ENCODE measurements at places on chromosomes 2 and 18.

DNA sequence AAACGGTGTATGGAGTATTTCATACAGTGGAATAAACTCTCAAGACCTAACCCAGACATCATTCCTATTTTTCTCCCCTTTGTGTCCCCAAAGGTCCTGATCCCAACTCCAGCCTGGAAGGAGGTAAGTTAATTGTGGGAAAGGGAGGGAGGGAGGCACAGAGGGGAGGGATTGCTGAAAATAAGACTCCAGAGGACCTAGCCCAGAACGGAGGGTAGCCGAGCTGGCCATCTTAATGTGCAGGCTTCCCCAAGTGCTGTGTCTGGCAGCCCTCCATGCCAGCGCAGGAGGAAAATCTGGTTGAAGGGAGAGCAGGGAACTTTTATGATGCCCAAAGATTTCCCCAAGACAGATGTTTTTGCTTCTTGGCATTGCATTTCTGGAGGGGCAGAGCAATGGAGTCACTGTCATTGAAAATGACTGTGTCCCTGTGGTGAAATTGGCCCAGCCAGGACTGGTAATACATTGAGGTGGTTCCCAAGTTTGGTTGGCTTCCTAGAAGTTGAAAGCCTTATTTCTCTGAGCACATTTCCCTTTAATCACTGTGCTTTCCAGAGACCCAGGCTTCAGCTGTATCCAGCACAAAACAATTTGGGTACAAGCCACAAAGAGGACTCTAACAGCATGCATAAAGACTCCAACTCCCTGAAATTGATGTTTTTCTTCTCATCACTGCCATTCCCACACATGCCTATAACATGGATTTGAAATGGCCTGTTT, 202.7 kb downstream of the AGPS start:
- no peak for DNase-seq

GRCh38 chr18:76203552-76203951, 291.5 kb downstream of the ZNF516 start:
- no peak for DNase-seq

DNA sequence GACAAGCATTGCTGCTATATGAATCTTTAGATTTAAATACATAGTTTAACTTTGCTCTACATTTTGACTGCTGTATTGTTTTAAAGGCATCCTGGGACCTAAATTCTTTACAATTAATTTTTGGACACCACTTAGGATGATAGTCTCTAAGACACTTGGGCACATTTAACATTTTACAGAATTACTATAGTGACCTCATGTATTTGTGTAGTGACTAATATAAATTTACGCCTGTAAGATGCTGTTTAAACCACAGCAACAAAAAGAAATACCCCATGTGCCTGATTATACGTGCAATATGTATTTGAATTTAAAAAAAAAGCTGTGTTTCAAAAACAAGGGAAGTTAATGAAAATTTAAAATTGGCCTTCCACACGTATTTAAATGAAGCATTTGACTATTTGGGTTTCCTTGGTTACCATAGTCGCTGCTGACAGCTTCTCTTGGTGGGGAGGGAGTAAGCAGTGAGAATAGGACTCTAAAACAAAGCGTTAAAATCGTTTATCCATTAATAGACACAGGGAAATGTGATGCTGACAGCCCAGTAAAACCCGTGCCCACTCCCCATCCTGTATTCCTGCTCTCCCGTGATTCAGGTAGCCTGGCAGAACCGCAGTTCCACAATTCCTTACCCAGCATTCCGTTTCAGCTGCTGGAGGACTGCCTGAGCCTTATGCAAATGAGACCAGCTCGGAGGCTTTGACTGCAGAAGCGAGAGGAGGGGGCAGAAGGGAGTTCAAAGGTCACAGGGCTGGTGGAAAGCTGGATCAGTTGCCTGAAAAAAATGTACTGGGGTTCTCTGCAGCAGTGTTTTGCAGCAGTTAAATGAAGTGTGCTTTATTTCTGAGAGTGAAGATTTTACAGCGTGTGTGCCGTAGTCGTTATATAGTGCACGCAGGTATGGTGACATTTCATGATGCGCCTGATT, 104.3 kb downstream of the CSRNP3 start:
- no peak for DNase-seq

GRCh38 chr2:217808326-217808725, 194.5 kb downstream of the TNS1 start:
- DNase-seq: no peak

DNA sequence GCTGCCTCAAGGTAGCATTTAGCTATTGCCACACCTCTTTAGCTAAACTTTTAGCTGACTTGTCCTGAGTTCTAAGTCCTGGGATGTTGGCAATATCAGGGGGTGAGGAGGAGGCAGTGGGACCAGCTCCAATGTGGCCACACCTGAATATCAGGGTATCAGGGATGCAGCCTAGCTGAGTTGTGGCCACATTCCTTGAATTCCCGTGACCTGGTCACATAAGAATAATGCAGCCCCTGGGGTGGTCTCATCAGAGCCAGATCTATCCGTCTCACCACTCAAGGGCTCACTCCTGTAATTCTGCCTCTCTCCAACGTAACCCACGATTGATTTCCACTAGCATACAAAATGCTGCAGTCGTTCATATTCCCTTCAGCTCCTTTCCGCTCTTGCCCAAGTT, 11.6 kb upstream of the TAF1B start:
- DNase-seq: no peak

- no peak for DNase-seq
Measured at GRCh38 chr2:160402501-160402900, 91.1 kb downstream of the RBMS1 start.

DNA sequence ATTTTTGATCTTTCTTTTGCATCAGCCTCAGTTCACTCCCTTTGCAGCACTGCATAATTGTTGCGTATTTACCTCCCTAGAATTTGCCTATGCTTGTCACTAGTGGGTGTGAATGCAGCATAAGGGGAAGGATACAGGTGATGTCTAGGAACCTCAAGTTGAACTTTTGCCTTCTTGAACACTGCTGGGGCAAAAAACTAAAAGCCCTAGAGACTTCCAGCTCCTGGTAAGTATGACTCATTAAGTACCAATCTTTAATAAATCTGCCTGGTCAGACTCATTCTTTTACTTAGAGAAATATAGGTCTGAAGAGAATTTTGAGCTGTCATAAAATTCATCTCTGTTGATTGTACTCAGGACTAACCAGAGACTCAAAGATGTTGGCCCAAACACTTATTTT, 547.3 kb upstream of the FANCL start:
- no peak for DNase-seq

DNA sequence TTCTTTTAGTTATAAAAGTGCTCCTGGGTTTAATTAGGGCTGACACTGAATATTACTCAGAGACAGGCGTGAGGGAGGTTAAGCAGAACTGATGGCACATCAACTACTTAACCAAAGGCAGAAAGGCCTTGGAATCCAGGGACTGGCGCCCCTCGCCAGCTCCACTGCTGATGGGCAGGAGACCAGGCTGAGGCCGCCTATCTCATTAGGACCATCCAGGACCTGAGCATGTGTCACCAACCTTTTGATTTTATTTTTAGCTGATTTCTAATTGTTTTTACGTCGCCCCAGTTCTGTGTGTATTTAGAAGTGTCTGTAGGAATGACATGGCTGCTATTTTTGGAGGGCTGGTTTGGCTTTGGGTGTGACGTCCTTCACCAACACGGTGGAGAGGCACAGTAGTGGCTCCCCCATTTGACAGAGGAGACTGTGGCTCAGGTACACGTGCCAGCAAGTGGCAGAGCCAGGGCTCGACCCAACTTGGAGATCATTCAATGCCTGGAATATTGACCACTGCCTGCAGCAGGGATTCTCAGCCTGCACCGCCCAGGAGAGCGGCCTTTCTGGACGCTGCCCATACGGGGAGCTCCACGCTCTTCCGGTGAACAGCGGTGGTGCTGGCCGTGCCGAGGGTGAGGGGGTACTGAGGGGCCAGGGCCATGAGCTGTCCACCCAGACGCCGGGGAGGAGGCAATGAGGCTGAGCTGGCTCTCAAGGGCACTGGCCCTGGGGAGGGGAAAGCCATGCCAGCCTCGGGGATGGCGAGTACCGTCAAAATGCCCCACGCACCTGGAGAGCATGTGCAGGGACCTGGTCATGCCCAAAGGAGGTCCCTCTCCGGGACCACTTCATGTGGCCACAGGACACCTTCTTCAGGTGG, 205.7 kb downstream of the ASB1 start:
- no peak for DNase-seq

GRCh38 chr2:23122681-23123215, 262.2 kb upstream of the KLHL29 start:
- DNase-seq: no peak

GRCh38 chr2:217666338-217666737, 336.5 kb downstream of the TNS1 start:
- no peak for DNase-seq

DNA sequence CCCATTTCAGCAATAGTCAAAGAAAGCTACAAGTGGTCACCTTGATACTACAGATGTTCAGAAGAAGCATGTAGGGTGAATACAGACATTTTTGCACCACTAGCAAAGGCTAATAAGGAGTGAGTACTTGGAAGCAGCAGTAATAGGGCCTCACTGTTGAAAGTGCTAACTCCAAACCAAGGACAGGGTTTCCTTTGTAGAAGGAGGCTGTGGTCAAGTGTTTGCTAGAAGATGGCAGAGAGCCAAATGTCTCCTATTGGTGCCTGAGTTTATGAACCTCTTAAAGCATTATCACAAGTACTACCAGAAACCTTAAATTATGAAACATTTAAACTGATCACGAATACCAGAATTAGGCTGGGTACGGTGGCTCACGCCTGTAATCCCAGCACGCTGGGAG, 308.1 kb downstream of the ZEB2 start:
- DNase-seq: no peak

GRCh38 chr18:13067966-13068365, 76.8 kb downstream of the CEP192 start:
- no peak for DNase-seq

GRCh38 chr2:70647873-70648481, 94.4 kb upstream of the TGFA start:
- DNase-seq: no peak

DNA sequence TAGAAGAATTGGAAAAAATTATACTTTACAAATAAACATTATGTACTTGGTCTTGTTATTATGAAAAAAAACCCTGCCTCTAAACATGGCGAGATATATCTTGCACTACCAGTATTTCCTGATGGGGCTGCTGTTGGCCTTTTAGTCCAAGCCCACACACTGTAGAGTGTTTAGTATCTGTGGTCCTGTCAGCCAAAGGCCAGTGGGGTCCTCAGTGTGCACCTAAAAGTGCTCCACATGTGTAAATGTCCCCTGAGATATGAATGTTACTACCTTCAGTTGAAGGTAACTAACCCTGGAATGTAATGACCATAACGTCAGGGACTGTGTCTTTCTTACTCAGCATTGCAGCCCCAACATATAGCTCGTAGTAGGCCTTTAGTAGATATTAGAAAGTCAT, 71.1 kb upstream of the HK2 start:
- no peak for DNase-seq

DNA sequence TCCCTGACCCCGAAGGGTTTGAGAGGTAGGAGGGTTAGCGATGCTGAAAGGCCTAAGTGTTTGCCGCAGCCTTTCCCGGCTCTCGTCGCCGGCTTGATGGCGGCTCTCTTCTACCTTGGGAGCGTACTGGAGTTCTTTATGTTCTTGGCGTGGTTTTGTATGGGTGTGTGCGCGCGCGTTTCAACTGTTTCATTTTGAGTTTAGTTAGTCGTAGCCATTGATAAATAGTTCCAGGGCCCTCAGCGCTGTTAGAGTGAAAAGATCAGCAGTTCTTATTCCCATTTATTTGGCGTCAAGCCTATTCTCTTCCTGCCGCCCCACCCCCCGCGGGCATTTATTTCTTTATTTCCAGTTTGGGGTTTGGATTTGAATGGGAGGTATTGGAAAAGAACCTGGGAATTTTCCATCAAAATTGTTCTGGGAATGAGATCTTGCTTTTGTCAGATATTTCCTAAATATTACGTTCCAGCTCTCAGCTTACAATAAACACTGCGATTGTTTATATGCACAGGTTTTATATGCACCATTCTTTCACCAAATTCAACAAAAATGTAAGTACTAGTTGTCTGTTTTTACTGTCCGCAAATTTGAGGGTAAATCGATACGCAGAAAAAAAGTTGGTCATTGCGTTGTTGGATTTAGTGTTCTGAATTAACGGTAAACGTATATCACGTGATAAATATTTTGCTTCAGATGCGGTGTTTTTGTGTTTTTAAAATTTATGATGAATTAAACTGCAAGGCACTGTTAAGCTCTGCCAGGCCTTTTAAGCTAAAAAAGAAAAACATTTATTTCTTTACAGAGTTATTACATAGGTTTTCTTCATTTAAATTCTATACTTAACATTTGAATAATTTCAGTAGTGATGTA, 954 bp downstream of the CCNT2 start:
- DNase-seq: peak; percentile 11

GRCh38 chr2:129754831-129755230, 224.6 kb upstream of the RAB6C start:
- no peak for DNase-seq

GRCh38 chr2:181616715-181617114, 40.2 kb downstream of the CERKL start:
- no peak for DNase-seq

DNA sequence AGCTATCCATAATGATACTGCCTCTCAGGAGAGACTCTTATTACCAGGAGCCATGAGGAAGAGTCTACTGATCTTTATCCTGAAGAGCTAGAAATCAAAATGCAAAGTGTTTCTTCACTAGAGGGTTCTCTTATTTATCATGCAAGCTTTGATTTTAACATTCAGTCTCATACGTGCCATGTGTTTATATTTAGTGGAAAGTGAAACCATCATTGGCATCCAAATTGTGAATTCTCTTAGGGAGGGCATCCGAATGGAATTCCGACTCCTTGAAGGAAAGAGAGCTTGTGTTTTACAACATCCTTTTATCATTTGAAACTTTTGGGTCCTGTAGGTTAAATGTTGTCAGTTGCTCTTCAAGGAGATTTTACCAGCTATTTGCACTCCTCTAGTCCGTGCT, 170.4 kb upstream of the SESTD1 start:
- DNase-seq: no peak

DNA sequence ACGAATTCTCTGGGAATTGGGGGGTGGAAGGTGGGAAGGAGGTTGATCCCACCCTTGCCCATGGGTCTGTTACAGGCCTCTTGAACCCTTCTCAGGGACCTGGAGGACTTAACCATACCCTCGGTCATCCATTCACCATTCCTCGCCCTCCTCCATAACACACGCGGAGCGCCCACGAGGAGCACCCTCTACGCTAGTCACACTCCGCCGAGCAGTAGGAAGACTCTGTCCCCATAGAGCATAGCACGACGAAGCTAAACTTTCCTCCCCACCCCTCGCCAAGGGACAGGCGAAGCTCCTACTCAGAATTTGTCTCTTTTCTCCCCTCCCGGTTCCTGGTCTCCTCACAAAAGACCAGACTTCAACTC, 611 bp upstream of the ITSN2 start:
- DNase-seq: no peak
